Activated CD4-positive, alpha-beta T cell treated with anti-CD3 and anti-CD28 coated beads, Interleukin-10, Interleukin-2, amounts not matched to agents 100 ng/mL and 50 ng/mL, durations not matched to agents 16 hours and 8 hours (primary cell): ENCODE measurements at places on chromosomes 13 and 19.

DNA sequence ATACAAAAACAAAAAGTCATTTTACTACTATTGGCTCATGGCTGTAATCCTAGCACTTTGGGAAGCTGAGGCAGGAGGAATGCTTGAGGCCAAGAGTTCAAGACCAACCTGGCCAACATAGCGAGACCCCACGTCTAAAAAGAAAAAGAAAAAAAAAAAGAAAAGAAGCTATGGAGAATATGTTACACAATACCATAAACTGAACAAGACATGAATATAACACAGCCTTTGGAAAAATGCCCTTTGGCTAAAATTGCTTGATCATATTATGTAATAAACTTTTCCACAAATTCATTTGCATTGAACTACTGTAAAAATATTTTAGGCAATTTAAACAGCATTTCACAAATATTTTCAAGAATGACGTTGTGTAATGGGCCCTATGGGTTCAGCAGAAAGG is 3.7 kb upstream of the ZNF415 start:
- DNase-seq: no peak

DNA sequence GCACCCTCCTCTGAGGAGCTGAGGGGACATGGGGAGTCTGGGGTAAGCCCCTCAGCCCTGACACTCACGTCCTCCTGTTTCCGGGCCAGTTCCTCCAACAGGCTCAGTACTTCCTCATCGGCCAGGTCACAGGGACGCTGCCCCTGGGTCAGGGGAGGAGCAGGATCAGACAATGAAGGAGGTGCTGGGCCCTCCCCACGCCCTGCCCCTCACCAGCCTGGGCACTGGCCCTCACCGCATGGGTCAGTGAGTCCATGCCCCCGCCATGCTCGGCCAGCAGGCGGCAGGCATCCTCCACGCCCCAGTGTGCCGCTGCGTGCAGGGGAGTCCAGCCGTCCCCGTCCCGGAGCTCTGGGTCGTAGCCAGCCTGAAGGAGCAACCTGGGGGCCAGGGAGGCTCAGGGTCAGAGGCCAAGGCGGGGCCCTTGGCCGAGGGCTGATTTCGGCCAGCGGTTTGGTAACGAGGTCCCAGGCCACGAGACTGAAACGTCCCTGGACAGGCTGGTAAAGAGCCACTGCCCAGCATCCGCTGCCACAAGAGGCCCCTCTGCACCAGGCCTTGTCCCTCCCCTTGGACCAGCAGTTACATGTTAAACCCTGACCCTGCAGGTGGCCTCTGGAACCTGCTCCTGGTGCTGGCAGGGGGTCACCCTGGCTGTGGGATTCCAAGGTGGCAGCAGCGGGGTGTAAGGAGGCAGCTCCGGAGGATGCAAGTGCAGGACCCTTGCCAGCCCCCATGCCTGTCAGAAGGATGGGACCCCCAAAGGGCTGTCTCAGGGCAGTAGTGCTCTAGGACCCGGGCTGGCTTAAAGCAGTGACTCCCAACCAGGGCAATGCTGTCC is 18.5 kb downstream of the PPP1R12C start:
- no peak for DNase-seq

- no peak for DNase-seq
These were observed 324.3 kb downstream of the TEX29 start for GRCh38 chr13:111644750-111645149.

- no peak for DNase-seq
These were observed 13.1 kb downstream of the SULT2B1 start for GRCh38 chr19:48565090-48565489.

DNA sequence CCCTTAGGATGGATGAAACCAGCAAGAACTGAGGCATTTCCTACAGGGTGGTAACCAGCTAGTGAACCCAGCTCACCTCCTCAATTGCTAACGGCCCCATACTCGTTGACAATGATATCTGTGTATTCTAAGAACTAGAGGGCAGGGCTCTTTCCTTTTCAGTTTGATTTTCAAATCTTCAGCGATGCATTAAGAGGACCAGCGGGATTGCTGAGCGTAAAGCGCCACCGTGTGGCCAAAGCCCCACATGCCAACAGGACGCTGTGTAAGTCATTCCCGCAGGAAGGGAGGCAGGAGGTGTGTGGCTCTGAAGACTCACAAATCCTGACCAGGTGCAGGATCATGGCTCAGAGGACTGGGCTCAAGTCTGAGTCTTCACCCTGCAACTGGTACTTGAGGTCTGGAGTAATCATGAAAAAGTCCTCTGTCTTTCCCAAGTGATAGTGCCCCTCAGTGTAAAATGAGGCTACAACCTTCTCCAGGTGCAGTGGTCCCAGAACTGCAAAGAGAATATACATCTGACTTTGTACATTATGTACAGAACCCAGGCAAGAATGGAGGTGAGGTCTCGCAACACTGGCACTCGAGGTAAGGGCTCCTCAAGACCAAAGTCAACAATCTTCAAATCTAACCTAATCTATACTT is 40.9 kb downstream of the C13orf42 start:
- peak; percentile 82 for DNase-seq

DNA sequence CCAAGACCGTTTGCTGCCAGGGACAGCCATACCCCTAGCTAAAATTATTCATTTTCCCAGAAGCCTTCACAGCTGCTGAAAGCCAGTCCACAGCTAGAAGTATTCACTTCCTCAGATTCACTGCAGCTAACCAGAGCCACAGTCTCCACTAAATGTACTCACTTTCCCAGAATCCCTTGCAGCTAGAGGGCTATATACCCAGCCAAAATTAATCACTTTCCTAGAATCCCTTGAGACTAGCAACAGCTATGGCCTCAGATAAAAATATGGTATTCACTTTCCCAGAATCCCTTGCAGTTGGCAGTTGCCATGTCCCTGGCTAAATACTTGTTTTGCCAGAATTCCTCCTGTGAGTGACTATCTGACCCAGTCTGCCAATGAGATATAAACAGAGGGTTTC is 13.8 kb upstream of the MEIS3 start:
- no peak for DNase-seq

DNA sequence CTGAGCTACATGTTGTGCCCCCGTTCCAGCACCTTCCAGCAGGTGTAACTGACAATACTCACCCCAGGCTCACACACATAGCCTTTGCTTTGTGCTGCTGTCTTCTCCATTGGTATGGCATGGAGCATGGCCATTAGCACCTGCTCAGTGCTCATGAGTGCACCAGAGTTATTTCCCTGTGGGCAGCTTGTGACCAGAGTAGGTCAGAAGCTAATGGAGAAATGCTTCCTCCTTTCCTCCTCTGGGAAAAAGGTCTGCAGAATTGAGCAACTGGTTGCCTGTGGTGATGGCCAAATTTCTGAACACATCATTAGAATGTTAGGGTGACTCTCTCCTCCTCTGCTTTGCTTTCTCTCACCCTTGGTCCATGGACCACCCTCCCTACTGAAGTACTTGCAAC is 344.5 kb upstream of the TMTC4 start:
- no peak for DNase-seq

DNA sequence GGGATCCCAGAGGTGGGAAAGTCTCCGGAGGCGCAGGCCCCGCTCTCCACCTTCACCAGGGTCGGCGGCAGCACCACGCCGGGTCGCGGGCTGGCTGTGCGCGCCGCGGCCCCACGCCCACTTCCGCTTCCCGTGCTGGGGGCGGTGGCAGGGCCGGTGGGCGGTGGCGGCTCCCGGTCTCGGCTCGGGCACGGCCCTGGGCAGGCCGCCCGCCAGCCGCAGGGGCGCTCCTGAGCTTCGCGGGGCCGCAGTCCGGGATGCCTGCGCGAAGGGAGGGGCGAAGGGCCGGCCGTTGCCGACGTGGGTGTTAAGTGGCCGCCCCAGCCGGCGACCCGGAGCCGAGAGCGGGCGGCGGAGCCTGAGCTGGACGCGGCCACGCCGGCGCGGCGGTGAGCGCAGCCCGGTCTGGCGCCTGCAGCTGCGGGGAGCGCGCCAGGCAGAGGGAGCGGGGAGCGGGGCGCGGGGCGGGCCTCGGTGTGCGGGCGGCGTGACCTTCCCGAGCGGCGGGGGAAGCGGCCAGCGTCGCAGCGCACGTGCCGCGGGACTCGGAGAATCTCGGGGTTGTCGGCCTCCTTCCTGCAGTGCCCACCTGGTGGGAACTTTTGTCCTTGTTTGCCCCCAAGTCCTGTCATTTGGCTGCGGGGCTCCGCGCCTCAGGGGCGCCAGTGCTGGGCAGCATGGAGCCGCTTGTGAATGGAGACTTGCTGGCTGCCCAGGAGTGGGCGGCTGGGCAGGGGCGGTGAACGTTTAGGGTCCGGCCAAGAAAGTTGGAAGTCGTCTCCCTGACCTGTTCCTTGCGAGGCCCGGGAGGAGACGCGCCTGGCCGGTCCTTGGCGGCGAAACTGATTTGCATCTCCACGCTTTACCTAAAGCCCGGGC is at the start of gene SLC25A15:
TSS of gene SLC25A15 (plus strand) at position 337 of the 879 bp plus-strand sequence. CDS start 3,616 bp downstream, outside the sequence.
- peak; percentile 85 for DNase-seq

- DNase-seq: no peak
These were observed 183.9 kb upstream of the SLC10A2 start for GRCh38 chr13:103250071-103250470.

GRCh38 chr19:21947775-21948174 is 63.0 kb downstream of the ZNF208 start:
- DNase-seq: no peak

- peak; percentile 42 for DNase-seq
These were observed 2.0 kb downstream of the PTH2 start for GRCh38 chr19:49421039-49421877.

DNA sequence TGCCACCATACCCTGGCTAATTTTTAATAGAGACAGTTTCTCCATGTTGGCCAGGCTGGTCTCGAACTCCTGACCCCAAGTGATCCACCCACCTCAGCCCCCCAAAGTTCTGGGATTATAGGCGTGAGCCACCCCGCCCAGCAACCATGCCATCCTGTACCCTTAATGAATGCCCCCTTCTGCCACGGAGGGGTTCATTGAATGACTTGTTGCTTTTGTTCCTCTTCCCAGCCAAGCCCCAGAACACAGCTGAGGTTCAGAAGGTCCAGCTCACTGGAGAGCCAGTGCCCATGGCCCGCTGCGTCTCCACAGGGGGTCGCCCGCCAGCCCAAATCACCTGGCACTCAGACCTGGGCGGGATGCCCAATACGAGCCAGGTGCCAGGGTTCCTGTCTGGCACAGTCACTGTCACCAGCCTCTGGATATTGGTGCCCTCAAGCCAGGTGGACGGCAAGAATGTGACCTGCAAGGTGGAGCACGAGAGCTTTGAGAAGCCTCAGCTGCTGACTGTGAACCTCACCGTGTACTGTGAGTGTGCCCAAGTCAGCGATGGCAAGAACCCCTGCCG is 6.0 kb downstream of the PVR start:
- DNase-seq: no peak

DNA sequence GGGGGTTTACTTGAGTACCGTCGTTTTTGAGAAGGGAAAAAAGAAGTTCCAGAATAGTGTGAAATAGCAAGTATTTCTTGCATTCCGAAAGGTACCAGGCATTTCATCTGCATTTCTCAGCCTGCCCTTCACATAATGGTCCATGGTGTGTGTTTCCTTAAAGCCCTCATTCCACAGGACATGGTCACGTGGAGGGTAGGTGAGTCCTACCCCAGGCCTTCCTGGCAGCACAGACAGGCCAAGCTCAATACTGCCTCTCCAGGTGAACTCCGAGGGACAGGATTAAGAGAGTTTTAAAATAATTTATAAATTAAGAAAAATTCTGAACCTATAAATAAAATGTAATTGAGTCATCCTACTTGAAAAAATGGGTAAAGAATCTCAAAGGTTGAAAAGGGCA is 64.7 kb downstream of the TNFRSF19 start:
- no peak for DNase-seq

GRCh38 chr19:46880431-46880830 is 19.6 kb downstream of the ARHGAP35 start:
- DNase-seq: no peak

- no peak for DNase-seq
These were observed 2.8 kb downstream of the TBC1D17 start for GRCh38 chr19:49880162-49880869.

- peak; percentile 54 for DNase-seq
These were observed 21.8 kb upstream of the NAXD start for GRCh38 chr13:110593430-110594130.

DNA sequence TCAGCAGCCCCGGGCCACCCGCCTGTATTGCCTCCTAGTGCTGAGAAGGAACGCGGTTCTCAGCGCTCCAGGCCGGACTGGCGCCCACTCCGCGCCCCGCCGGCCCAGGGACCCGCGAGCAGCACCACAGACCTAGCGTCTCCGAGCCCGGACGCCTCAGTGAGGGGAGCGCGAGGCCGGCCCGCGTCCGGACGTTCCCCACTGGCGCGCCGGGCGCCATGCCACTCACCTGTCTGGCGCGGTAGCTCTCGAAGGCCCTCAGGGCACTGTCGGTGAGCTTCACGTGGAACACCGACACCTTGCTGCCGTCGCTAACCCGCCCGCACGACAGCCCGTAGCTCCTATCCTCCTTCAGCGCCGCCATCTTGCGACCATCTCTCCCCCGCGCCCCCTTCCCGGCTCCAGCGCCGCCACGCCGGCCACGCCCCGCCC is at the start of gene ELL:
TSS of gene ELL (minus strand) at position 379 of the 432 bp plus-strand sequence. CDS start at position 364, 15 bp downstream.
- no peak for DNase-seq

DNA sequence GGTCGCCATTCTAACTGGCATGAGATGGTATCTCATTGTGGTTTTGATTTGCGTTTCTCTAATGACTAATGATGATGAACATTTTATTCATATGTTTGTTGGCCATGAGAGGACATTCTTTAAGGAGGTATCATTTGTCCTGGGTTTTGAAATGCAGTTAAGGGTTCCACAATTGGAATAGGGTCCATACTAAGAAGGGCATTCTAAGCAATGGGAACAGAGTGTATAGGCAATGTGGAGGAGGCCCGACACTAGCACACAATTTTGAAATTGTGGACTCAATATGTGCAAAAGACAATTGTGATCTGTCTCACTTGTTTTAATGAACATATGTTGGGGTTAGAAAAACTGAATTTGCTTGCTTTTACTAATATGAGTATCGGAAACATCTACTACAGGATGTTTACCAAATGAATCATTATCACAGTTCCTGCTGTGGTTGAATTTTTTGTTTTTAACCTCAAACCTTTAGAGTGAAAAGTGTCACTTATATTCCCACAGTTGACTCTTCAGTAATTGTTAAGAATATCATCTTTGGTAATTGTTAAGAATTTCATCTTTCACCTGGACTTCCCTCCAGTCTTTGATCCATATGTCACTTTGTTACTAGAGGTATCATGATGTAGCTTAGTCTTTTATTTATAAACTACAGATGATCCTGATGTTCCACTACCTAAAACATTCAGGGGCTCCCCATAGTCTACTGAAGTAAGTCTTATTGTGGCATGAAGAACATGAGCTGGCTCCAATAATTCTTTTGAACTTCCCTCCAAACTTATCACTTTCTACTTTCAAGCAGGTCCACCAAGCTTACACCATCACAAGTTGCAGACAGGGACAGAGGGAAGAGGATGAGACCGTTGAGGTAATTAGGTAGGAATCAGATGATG is 109.7 kb upstream of the KLF12 start:
- peak; percentile 73 for DNase-seq

DNA sequence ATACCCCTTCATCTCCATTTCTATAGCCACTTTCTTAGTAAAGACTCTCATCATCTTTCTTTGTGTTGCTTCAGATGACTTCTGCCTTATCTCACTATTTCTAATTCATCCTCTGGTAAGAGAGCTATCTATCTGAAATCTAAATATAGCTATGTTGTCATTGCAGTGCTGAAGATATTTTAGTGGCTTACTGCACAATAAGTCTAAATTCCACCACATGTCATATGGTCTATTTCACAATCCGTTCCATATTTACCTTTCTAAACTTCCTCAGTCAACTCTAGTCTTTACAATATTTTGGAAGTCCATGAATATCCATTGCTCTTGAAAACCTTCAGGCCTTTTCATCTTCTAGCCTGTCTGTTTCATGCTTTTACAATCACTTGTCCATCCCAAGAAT is 465.1 kb upstream of the SLC10A2 start:
- DNase-seq: no peak

GRCh38 chr19:47438793-47439220 is 19.5 kb upstream of the MEIS3 start:
- DNase-seq: no peak

GRCh38 chr19:435707-436412 is 25.0 kb downstream of the SHC2 start:
- no peak for DNase-seq
